ENCODE measurements at places on chromosomes 4 and X.
A peak's percentile ranks its signal among the peaks of the same experiment; 100 is the strongest.

GRCh38 chr4:99161373-99162099 is 17.4 kb upstream of the ADH4 start:
- DNase-seq: no peak

GRCh38 chrX:111504941-111505340 is 6.5 kb upstream of the SERTM2 start:
- no peak for DNase-seq

DNA sequence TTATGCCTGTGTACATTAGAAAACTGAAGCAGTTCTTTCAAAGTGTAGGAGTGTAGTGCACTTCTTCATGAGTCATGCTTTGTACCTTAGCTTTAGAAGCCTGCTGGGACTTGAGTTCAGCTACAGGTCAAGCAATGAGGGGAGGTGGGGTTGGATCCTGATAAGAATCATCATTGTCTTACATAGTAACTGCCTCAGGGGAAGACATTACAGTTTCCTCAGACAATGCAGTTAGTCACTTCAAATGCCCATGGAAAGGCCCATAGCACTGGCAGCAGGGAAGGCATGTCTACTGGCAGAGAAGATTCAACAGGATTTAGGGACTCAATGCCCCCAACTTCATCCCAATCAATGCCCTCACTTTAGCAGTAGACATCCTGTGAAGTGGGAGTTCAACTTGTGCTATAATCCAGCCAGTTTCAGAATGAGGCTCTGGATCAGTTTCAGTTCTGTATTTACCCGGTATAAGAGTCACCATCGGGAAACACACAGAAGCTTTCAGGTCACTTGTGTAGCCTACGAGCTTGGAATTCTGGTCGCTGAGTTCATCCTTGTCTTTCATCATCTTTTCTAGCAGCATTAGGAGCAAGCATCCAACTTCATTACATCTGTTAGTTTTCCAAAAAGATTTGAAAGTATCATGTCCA is 1216.5 kb downstream of the RAPGEF2 start:
- no peak for DNase-seq

GRCh38 chr4:1323635-1324442 is 23.2 kb upstream of the UVSSA start:
- no peak for DNase-seq

GRCh38 chrX:46791927-46792809 is 33.2 kb upstream of the SLC9A7 start:
- peak; percentile 8 for DNase-seq

- peak; percentile 12 for DNase-seq
These were observed 94.3 kb downstream of the DDIT4L start for GRCh38 chr4:100095729-100096595.

- no peak for DNase-seq
These were observed 38.9 kb downstream of the RUFY3 start for GRCh38 chr4:70760662-70761061.

DNA sequence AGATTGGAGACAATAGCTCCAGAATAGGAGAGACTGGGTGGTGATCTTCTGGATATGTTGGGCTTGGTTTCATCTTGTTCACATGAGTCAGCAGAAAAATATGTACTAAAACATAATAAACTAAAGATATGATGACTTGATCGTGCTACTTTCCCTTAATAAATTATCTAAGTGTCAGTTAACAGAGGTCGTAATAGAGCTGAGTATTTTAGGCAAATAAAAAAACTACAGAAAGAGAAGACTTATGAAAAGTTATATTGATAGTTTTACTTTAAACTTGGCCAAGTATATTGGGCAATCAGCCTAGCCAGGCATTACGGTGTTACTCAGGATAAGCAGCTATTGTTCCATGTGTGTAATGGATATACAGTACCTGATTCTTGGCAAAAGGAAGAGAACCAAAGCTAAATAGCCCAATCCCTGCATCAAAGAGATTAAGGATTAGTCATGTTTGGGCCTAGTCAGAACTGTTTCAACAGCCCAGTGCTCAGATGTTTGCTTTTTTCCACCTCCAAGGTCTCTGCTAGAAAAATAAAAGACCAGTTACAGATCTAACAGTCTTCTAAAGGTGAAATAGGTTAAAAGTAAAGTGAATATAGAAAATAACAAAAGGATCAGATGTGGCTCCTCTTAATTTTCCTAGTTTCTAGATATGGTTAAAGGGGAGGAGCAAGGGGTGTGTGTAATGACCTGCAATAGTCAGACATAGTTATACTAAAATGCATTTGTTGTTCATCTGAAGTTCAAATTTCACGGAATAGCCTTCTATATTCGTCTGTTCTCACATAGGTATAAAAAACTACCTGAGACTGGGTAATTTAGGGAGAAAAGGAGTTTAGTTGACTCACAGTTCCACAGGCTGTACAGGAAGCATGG is 262.6 kb downstream of the ADGRL3 start:
- no peak for DNase-seq

- DNase-seq: no peak
These were observed 60.4 kb downstream of the SHROOM2 start for GRCh38 chrX:9846631-9847030.

- DNase-seq: no peak
These were observed 364.6 kb downstream of the ZIC3 start for GRCh38 chrX:137930533-137930932.

GRCh38 chr4:115152081-115152480 is 38.7 kb upstream of the NDST4 start:
- DNase-seq: no peak

GRCh38 chrX:28586286-28586685 is 960 bp upstream of the IL1RAPL1 start:
- no peak for DNase-seq

- DNase-seq: no peak
These were observed 27.8 kb downstream of the ADD1 start for GRCh38 chr4:2871466-2871865.

- DNase-seq: no peak
These were observed 127.6 kb upstream of the RBPJ start for GRCh38 chr4:26192899-26193869.

GRCh38 chrX:15511563-15511962 is 11.0 kb downstream of the BMX start:
- no peak for DNase-seq

- no peak for DNase-seq
These were observed 49.6 kb downstream of the CASP3 start for GRCh38 chr4:184599492-184600135.

DNA sequence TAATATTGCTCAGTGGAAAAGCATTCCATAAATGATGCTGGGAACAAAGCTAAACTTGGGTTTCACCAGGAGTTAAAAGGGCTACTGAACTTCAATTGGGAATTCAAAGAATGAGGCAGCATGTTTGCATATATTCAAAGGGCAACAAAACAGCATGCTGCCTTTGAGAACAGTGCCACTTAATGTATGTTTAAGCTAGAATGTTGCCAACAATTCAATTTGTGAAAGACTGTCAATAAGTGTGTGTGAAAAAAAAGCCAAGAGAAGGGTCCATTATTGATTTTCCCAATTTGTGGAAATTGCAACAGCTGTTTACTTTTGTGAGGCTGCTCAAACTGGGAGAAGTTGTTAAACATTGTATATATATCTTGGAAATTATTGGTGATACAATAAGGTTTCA is 701.9 kb upstream of the ACTRT1 start:
- no peak for DNase-seq

DNA sequence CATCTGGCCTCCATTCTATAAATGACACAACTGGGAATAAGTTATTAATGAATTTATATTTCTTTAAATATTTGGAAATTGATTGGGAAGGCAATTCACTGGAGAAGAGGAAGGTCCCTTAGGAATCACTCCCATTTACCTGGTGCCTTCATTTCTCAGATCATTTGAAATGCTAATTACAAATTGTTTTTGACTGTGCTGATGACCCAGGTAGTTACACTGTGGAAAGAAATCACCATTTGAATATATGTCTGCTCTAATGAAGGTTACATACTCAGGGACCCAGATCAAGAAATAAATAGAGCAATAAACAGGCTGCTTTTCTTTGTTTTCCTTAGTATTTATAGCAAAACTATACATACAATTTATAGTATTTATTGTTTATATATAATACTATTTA is 1759.1 kb downstream of the ARAP2 start:
- no peak for DNase-seq

DNA sequence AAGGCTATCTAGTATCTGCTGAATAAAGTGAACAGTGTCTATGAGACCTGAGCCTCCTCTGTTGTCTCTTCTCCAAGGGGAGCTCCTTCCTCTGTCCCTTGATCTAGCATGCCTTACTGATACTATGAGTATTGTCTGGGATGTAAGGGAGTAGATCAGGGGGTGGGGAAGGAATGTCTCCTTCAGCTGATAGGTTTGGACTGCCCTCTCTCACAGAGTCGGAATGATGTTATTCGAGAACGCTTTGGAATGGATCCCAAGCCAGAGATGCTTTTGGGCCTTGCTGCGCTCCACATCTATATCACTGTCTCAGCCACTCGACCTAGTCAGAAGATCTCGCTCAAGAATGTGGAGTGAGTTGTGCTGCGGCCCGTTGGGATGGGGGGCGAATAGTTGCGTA is 68.3 kb upstream of the PRPS1 start:
- no peak for DNase-seq

DNA sequence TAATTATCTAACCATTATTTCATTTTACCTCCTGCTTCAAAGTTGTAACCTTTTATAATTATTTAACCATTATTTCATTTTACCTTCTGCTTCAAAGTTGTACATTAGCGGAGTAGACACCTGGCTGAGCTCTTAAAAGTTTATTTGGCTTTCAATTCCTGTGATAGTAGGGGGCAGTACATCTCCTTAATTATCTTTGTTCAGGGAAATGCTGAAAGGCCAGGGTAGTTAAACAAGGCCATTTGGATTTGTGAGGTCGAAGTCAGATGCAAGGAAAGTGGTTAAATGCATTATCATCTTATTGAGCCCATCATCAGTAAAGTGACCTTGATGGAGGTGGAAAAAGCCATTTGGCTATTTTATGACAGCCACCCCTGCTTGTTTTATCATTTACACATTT is 210.6 kb downstream of the TENM3 start:
- no peak for DNase-seq

DNA sequence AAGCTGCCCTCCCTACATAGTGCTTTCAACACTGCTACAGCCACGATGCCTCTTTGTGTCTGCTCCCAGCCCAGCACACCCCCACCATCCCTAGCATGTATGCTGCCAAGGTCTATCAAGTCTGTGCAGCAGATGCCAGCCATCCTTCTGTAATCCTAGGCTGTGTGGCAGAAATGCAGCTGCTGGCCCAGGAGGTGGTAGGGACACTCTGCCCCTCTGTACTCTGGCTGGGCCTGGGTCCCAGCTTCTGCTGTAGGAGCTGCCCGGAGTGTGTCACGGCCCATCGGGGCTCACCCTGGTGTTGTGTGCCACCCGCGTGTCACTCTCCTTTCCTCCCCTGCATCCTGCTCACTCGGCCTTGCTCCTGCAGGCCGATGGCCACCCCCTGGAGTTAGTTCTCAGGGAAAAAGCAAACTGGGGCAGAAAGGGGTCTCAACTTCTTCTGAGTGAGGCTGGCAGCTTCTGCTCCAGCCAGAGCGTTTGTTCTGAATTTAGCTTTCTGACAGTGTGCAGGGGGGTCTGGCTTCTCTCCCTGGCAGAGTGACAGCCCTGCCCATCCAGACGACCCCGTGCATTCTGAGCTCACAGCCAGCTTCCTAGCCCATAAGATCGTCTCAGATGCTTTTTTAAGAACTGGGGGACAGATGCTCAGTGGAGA is 22.7 kb downstream of the PSAPL1 start:
- no peak for DNase-seq

DNA sequence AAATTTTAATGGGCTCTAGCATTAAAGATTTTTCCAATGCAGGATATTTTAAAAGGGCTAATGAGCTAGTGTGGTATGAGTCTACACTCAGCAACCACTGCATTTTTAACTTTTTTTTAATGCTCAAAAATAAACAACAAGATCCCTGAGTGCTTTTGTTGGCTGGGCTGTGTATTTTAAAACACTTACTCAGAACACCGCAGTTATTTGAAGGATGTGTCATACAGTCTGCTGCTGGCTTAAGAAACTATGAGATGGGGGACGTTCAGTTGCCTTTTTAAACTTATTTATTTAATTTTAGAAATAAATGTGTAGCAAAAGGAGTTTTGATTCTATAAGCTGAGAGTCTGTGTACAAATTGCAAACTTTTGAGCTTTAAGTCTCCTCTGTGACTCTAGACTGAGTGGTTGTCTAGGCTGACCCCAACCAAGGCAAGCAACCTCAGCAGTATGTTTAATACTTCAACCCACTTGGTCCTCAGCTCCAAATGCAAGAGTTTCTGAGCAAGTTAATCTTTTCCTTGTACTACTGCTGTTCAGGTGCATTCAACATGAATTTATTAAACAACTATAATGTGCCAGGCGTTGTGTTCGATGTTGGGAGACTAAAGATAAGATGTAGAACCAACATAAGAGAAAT is 278.6 kb upstream of the DIPK2B start:
- no peak for DNase-seq

- no peak for DNase-seq
These were observed 180.4 kb downstream of the AFAP1 start for GRCh38 chr4:7759216-7759615.

- no peak for DNase-seq
These were observed 8.4 kb downstream of the FBXO8 start for GRCh38 chr4:174275101-174275500.

DNA sequence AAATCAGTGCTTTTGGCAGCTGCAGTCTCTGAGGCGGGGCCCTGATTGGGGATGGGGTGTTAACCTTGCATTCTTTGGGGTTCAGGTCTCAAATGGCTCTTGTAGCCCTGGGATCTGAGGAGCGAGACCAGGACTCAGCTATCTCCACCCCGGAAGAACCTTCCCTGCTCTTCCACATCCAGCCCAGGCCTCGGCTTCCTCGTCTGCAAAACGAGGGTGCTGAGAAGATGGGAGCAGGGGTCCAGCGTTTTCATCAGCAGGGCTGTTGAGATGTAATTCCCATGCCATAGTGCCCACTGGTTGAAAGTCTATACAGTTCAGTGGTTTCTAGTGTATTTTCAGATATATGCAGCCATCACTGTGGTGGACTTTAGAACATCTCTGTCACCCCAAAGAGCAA is 34.6 kb upstream of the WFS1 start:
- DNase-seq: no peak

GRCh38 chr4:122041312-122041711 is 89.5 kb upstream of the TRPC3 start:
- DNase-seq: no peak

- DNase-seq: no peak
These were observed 229.9 kb upstream of the CPEB2 start for GRCh38 chr4:14772388-14772787.

DNA sequence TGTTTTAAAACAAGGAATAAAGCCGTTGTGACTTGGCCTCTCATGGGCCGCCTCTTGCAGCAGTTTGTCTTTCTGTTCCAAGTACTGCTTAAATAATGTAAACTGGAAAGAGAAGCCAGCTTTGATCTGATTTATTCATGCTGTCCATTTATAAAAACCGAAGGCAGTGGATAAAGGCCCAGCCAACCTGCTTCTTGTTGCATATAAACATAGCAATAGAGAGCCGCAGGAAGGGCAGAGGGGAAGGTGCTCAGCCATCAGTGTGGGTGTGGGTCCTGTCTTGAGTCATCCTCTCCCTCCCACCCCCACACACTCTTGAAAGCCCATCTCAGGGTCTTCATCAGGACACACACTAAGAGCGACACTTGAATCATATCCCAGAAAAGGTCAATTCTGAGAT is 187.9 kb upstream of the FAM9B start:
- DNase-seq: no peak
